NCI-H1105 treated with DMSO at 0.1 percent for 48 hours (cell line): ENCODE measurements at places on chromosomes 2 and 18.

- no peak for DNase-seq
Observed at GRCh38 chr18:42011053-42011452, 56.0 kb downstream of the PIK3C3 start.

DNA sequence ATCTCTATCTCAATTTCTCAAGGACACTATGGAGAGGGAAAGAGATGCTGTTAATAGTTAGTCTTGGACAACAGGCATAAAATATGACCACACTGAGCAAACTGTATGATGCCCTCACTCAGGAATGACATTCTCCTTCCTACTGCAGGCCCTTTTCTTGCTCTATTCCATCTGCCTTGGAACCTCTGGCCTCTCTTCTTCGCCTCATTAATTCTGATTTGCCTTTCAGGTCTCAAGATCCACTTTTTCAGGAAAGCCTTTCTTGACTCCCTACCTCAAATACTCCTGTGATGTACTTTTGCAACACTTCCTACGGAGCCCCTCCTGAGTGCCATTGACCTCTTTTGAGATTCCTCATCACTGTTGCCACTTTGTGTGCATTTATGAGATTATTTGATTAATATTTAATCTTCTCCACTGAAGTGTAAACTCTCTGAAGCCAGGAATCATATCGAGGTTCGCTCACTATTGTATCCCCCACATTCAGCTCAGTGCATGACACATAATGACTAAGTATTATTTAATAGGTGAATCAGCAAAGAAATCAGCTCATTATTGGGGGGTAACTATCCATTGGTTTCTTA, 21.3 kb upstream of the SPP2 start:
- no peak for DNase-seq

GRCh38 chr2:239144713-239144999, 256.2 kb downstream of the HDAC4 start:
- no peak for DNase-seq

- no peak for DNase-seq
Observed at GRCh38 chr2:233817361-233817911, 36.9 kb downstream of the HJURP start.

GRCh38 chr2:110998311-110998710, 122.4 kb upstream of the BCL2L11 start:
- no peak for DNase-seq

DNA sequence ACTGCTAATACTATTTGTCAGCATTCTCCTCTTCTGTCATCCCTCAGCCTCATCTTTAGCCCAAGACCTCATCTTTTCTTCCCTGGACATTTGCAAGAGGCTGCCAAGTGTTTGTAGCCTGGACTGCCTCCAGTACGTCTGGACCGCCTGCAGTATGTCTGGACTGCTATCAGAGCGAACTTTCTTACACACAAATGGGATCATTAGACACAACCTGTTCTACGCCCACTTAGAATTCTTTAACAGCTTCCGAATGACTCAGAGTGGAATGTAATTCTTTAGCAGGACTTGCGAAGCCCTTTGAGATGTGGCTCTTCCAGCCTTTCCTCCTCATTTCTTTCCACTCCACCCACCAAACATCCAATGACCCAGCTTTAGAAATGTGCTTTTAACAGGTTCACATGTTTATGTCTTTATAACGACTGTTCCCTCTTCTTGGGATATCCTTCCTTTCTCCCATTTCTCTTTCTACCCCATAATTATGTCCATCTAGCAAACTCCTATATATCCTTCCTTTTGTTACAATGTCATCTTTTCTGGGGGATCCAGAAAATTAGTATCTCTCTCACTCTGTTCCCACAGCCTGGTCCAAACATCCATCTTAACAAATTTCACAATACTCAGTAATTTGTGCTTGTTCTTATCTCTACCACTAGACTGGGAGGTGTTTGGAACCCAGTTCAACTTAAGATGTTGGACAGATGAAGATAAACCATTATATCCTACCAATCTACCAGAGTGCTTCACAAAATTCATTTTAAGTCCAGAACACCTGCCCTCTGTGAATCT, 171.3 kb upstream of the PGAP1 start:
- no peak for DNase-seq

DNA sequence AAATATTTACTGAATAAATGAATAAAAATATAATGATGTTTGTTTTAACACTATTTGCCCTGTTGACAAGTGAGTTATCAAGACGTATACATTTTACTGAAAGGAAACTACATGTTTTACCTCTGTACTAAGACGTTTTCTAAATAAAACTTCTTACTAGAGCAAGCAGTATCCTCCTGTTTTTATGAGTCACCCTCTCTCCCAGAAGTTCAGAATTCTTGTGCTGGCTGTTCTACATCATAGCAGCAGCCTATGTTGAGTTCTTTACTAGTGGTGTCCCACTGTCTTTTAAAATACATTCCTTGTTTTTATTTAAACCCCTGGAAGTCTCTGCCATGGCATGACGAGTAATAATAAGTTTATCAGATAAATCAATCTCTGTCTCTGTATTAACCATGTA, 297.4 kb downstream of the CALCRL start:
- DNase-seq: no peak

DNA sequence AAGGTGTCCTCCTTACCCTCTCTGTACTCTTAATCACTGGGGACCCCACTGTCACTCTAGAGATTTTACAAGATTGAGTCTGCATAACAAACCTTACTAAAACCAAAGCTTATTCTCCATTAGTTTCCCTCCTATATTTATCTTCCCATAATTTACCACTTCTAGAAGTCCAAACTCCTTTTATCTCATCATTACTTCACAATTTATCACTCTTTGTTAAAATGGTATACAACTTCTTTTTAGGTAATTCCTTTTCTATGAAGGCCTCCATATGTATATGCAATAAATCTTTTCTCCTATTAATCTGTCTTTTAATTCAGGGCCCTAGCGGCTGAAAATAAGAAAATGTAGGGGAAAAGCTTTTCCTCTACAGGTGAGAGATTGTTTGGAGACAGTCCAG, 152.4 kb downstream of the MSH2 start:
- no peak for DNase-seq

DNA sequence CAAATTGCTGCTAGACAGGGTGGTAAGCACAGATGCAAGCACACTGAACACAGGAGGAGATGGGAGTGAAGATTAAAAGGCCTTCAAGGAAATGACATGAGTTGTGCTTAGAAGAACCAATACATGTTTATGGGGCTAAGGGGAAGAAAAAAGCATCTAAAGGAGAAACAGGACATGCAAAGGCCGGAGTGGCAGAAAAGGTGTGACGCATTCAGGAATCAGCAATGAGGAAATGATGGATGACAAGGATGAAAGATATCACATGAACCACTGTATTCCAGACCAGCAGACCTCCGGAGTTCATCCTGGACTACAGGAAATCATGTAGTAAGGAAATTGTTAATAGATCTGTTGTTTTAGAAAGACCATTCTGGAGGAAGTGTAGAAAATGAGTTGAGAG, 42.8 kb downstream of the PPP4R1 start:
- DNase-seq: no peak
